ENCODE measurements at places on chromosomes 11 and 22.

GRCh38 chr11:106399076-106399511 is 321.6 kb downstream of the AASDHPPT start:
- DNase-seq, result no peak

DNA sequence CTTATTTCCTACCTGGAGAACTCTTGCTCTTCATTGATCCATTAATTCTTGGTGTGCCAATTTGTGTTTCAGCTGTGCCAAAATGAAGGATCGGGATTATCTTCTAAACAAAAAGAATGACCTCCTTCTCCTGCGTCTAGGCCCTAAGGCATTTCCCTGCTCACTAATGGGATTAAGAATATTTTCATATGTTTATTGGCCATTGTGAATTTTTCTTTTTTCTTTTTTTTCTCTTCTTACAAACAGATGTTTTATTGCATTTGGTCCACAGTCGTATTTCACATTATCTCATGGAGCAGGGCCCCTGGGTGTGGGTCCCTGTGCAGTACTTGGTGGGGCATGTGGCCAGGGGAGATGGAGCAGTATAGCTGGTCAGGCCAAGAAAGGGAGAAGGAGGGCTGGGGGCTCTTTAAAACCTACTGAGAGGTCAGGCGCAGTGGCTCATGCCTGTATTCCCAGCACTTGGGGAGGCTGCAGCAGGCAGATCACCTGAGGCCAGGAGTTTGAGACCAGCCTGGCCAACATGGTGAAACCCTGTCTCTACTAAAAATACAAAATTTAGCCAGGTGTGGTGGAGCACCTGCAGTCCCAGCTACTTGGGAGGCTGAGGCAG is 35.3 kb upstream of the HORMAD2 start:
- no peak for DNase-seq

- no peak for DNase-seq
These were observed 129.2 kb upstream of the MTMR2 start for GRCh38 chr11:96052921-96053651.

GRCh38 chr11:119641983-119642745 is 86.8 kb downstream of the NECTIN1 start:
- no peak for DNase-seq

DNA sequence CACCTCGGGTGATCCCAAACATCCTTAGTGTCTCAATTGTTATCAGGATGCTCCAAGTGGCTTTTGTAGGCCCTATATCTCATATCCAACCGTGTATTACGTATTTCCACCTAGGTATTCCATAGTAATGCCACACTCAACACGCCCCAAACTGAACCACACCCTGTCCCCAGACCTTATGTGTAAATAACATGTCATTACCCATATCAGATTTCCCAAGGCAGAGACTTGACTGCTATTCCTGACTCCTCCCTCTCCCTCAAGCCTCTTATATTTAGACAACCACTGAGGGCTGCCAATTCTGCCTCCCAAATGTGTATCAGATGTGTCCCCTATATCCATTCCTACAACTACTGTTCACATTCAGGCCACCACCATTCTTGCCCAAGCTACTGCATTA is 132.8 kb upstream of the NCAM1 start:
- DNase-seq, result no peak

GRCh38 chr11:6843670-6844069 is 1.8 kb upstream of the OR10A5 start:
- no peak for DNase-seq

DNA sequence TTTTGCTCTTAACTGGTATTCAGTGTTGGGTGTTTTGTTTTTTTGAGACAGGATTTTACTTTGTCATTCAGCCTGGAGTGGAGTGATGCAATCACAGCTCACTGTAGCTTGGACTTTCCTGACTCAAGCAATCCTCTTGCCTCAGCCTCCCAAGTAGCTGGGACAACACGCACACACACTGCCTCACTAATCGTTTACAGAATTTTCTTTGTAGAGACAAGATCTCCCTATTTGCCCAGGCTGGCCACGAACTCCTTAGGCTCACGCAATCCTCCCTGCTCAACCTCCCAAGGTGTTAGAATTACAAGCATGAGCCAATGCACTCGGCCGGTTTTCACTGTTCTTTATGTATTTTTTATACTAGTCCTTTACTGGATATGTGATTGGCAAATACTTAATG is 51.0 kb upstream of the IGLL5 start:
- no peak for DNase-seq

DNA sequence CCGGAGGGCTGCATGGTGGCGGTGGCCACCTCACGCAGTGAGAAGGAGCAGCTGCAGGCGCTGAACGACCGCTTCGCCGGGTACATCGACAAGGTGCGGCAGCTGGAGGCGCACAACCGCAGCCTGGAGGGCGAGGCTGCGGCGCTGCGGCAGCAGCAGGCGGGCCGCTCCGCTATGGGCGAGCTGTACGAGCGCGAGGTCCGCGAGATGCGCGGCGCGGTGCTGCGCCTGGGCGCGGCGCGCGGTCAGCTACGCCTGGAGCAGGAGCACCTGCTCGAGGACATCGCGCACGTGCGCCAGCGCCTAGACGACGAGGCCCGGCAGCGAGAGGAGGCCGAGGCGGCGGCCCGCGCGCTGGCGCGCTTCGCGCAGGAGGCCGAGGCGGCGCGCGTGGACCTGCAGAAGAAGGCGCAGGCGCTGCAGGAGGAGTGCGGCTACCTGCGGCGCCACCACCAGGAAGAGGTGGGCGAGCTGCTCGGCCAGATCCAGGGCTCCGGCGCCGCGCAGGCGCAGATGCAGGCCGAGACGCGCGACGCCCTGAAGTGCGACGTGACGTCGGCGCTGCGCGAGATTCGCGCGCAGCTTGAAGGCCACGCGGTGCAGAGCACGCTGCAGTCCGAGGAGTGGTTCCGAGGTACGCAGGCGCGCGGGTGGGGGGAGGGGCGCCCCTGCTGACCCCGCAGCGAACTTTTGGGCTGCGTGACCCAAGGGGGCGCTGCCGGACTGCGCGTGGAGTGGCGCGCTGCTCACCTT is 670 bp downstream of the NEFH start:
- no peak for DNase-seq

- DNase-seq, result no peak
These were observed 966 bp downstream of the AHNAK start for GRCh38 chr11:62545437-62546243.

GRCh38 chr11:2558397-2558796 is 113.6 kb downstream of the KCNQ1 start:
- DNase-seq, result no peak

GRCh38 chr11:102989379-102990047 is 34.0 kb upstream of the MMP13 start:
- DNase-seq, result no peak

DNA sequence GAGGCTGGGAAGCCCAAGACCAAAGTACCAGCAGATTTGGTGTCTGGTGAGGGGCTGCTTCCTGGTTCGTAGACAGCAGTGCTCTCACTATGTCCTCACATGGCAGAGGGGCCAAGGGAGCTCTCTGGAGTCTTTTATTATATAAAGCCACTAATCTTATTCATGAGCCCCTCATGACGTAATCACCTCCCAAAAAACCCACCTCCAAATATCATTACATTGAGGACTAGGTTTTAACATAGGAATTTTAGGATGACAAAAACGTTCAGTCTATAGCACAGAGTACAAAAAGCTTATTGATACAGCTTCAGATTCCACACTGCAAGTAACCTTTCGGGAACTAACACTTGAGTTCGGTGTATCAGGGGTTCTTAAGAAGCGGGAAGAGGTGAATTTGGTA is 4.1 kb upstream of the MS4A18 start:
- no peak for DNase-seq

- no peak for DNase-seq
These were observed 769 bp downstream of the MAFF start for GRCh38 chr22:38202437-38203089.

DNA sequence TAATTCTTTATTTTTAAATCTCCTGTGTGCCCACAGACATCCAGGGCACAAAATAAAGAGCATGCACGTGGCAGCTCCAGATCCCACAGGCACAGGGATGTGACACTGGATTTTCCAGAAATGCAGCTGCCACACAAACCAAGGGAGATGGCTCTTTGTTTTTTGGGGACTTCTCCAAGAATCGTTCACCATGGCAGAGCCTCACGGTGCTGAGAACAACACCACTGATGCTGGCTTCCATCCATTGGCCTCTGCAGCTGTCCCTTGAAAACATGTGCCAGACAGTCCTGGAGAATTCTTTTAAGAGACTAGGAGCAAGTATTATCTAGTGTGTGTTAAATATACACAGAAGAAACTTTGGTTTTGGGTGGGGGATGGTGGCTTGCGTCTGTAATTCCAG is 108.4 kb upstream of the SLC22A12 start:
- DNase-seq, result no peak

DNA sequence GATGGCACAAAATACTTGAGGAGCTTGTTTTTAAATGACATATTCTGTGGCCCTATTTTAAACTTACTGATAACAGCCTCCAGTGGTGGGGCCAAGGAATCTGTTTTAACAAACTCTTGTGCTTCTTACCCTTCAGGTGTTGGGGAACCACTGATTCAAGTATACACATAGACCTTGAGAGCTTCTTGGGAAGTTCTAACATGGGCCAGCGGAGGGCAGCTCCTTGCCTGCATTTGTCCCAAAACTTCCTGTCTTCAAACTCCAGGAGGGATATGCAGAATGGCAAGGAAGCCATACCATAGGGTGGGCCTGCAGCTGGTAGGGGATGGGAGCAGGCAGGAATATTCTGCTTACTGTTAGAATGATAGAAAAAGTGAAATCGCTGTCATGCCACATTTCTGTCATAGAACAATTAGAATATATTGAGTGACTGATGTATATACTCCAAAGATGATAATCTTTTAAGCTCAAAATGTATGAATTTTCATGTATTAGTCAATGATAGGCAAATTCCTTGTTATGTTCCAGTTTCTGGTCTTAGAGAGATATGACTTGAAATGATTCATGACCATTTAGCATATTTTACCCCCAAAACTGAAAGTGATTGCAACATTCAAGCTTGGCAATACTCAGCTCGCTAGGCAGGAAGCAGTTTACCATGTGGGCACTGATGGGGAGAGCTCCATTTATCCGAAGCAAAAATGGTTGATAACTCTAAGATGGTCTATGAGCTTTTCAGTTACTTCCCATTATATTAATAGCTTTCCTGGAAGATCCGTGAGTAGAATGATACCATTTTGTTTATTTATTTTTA is 9.2 kb downstream of the EXT2 start:
- DNase-seq, result no peak

DNA sequence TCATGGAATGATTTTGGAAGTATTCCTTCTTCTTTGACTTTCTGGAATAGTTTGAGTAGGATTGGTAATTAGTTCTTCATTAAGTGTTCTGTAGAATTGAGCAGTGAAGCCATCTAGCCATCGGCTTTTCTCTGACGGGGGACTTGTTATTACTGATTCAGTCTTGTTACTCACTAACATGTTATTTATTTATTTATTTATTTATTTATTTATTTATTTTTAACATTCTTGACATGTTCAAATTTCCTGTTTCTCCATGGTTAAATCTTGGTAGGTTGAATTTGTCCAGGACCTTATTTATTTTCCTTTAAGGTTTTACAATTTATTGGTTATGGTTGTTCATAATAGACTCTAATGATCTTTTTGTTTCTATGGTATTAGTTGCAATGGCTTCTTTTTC is 15.2 kb upstream of the OR10Q1 start:
- no peak for DNase-seq

GRCh38 chr11:1530686-1531448 is 41.2 kb downstream of the DUSP8 start:
- DNase-seq, result no peak

- no peak for DNase-seq
These were observed 17.0 kb upstream of the KCTD14 start for GRCh38 chr11:78039919-78040671.

DNA sequence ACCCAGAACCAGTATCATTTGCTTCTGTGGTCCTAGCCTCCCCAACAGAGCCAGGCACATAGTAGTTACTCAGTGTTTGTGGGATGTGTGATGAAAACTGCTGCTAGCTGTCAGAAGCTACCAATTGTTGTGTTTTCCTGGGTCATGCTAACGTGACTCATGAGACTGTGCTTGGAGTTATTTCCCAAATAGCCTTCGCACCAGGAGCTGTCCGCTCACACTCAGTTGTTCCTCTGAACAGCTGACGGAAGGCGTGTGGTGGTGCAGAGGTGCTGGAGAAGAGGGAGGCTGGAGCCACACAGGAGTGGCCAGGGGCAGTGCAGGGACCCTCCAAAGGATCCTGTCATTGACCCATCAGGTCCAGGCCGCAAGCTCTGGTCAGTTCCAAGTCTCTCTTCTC is 53.9 kb upstream of the TBCEL start:
- no peak for DNase-seq

DNA sequence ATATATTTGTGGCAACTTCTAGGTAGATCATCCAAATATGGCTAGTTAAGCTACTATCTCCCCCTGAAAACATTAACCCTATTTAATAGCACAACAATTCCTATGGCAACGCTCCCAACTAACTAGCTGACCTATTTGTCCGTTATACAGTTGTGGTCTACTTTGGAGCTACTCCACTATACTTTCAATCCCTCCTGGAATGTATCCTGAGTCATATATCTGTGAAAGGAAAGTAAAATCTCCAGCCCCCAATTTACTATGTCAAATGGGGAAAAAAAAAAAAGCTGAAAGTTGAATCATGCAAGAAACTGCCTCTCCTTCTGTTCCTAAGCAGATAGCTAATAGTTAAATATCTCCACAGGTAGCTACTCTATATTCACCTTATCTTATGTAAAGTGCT is 128.5 kb downstream of the CD44 start:
- no peak for DNase-seq

DNA sequence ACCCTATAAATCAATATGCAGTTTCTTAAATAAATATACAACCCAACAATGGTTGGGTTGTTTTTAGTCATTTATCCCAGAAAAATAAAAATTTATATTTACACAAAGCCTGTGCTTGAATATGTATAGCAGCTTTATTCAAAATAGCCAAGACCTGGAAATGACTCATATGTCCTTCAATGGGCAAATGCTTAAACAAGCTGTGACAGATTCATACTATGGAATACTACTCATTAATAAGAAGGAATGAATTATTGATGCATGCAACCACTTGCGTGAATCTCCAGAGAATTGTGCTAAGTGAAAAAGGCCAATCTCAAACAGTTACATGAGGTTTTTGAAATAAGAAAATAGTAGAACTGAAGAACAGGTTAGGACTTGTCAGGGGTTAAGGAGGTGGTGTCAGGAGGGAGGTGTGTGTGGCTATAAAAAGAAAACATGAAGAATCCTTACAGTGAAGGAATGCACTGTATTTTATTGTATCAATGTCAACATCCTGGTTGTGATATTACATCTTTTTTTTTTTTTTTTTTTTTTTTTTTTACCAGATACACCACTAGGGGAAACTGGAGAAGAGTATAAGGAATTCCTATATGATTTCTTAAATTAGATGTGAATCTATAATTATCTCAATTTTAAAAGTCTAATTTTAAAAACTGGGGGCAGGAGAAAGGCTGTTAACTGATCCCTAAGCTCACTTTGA is 82.4 kb upstream of the CD44 start:
- DNase-seq, result no peak

GRCh38 chr22:49299821-49300231 is 527.8 kb downstream of the BRD1 start:
- DNase-seq, result no peak
